ENCODE measurements at places on chromosomes 3 and 15.

- DNase-seq, result no peak
These were observed 124.7 kb upstream of the TSPAN3 start for GRCh38 chr15:77195586-77195985.

- DNase-seq, result no peak
These were observed 7.2 kb upstream of the SYNM start for GRCh38 chr15:99097441-99098410.

DNA sequence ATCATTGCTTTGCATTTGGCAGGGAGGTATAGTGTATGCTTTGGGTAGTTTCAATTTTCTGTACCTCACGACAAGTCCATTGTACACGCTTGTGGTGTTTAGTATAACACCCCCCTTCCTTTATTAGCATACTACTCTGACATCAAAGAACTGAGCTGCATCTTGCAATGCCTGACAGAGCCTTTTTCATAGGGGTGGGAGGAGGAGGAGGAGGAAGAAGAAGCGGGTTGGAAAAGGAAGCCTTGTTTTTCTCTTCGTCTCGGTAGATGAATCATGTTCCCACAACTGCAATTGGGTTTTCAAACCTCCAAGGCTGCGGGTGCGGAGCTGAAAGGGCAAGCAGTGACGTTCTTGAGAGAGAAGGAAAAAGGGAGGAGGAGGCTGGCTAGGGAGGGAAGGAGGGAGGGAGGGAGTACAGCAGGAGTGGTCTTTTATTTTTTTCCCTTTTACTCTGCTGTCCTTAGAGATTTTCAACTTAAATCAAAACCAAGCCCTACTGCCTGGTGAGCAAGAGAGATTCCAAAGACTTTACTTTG, 175.7 kb downstream of the KLHL25 start:
- no peak for DNase-seq

GRCh38 chr3:100682056-100682853, 27.0 kb upstream of the TFG start:
- DNase-seq, result no peak

- DNase-seq, result no peak
These were observed 186.6 kb upstream of the NSMCE3 start for GRCh38 chr15:29456255-29456654.

DNA sequence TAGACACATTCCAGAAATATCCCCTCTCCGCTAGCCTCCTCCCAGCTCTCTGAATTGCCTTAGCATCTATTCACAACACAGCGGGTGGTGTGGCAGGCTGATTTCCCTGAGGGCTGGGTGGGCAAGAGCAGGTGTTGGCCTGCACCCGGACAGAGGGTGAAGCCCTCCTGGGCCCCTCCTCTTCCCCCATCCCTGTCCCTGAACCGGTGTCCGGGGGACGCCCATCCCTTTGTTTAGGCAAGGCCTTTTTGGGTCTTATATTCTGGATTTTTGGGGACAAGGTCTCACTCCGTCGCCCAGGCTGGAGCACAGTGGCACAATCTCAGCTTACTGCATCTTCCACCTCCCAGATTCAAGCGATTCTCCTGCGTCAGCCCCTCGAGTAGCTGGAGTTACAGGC, 55.2 kb upstream of the KLHL25 start:
- DNase-seq, result no peak

- DNase-seq, result no peak
These were observed 77.1 kb upstream of the ATP11B start for GRCh38 chr3:182716114-182716688.

GRCh38 chr15:58448331-58448730, 16.5 kb downstream of the LIPC start:
- DNase-seq, result no peak

DNA sequence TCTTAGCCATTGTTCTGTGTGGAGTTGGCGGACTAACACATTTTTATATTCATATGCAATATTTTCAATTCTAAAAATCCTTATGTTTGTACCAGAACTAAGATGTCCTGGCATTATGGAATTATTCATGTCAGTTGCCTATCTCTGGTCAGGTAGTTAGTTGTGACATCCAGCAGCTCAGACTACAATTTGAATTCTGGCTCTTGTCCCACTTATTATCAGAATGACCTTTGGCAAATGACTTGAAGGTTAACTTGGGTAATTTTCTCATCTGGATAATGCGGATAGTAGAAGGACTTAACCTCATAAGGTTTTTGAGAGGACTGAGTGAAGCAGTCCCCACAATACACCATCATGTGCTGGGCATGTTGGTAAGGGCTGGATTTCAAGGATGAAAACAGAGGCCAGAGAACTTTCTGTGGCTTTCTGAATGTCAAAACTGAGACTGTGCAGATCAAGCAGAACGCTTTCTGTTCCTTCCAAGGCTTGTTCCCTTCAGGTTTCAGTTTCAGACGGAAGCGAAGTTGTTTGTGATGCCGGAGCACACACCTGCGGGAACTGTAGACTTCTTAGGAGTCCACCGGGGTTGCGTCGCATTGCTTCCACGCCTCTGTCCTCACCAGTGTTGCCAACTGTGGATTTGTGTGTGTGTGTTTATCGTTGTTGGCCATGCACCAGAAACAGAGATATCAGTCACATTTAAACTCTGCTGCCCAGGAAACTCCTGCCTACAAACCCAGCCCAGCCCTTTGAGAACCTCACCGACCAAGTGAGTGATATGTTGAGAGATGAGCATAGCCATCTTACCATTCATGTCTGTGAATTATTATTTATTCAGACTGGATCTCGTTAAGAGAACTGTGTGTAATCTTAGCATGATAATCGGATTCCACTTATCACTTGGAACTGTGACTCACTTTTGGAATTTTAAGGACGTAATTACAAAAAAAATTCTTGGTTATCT, 76.0 kb downstream of the PTPRG start:
- DNase-seq, result no peak

DNA sequence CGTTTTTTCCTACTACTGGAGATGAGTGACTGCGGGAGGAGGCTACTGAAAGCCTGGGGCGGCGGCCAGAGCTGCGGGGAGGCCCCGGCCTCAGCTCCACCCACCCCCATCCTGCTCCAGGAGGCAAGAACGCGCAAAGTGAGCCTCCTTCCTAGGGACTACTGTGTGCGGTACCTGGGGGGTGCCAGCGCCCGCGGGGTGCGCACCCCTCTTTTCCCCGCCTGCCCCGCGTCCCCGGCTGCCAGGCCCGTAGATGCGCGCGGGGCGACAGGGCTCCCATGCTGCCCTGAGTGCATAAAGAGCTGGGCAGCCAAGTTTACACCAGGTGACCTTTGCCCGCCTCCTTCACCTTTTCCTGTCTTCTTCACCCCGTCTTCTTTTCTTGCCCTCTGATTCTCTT, 2.5 kb upstream of the USF3 start:
- no peak for DNase-seq

DNA sequence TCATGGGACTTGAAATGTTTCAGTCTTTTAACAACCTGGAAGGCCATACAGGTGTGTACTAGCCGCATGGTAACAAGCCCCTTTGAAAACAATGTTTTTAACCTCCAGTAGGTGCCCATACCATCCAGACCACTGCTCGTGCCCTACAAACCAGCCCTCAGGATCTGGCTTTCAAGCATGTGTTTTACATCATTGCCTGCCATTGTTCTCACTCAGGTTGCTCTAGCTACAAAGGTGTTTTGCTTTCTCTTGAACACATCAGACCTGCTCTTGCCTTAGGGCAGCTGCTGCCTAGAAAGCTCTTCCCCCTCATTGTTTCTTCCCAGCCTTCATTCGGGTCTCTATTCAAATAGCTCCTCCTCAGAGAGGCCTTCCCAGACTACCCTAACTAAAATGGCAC, 32.3 kb upstream of the MAP3K13 start:
- DNase-seq, result no peak

GRCh38 chr3:37899101-37899707, 37.5 kb downstream of the CTDSPL start:
- DNase-seq, result no peak

DNA sequence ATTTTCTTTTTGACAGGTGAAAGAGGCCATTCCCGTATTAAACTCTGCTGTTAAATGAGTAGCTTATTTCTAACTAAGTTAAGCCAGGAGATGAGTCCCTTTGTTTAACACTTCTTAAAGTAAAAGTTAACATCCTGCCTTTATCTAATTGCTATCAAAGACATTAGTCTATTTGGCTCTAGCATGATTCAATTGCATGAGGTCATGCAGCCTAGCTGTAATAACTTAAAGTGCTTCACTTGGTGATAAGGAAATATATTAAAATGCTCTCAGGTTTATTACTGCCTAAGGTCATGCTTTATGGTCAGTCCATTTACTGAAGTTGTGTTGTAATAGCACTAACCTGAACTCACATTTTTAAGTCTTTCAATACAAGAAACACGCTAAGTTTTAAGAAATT, 82.3 kb upstream of the MLF1 start:
- no peak for DNase-seq

GRCh38 chr3:123733341-123733740, 148.5 kb upstream of the HACD2 start:
- DNase-seq, result no peak

DNA sequence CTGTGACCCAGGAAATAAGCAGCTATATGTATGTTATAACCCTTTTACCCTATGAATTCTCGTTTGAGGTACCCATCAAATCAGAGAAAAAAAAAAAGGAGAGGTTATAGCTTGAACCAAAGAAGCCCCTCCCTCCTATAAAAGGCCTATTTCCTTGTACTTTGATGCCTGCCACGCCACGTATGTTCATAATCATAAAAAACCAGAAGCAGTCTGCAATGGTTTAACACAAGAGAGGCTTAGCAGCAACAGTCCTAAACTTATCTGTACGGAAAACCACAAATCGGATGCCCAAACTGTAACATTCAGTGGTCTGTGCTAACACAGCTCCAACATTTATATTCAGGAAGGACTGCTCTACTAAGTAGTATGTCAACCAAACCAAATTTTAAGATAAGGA, 21.2 kb downstream of the CCR8 start:
- no peak for DNase-seq

- no peak for DNase-seq
These were observed 258.8 kb downstream of the IL5RA start for GRCh38 chr3:2851361-2851760.

DNA sequence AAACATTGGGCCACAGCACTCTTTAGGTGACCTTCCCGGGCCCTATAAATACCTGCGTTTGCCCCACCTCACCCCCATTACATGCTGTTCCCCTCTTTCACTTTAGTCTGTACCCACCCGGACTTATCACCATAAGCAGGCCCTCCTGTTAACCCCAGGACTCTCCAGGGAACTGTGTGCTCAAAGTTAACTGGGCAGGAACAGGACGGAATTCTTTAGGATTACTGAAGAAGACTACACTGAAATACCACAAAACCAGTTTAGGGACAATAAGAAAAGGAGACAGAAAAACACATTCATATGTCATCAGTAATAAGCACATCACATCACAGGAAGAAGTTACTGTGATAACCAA, 45.5 kb downstream of the FSIP1 start:
- no peak for DNase-seq

- DNase-seq, result no peak
These were observed 9.2 kb upstream of the STT3B start for GRCh38 chr3:31523543-31523942.

GRCh38 chr15:23687143-23687470, at the start of gene NDN:
Gene NDN (minus strand): TSS chr15:23687305. CDS start chr15:23687217, 88 bp downstream.
- DNase-seq, result no peak

DNA sequence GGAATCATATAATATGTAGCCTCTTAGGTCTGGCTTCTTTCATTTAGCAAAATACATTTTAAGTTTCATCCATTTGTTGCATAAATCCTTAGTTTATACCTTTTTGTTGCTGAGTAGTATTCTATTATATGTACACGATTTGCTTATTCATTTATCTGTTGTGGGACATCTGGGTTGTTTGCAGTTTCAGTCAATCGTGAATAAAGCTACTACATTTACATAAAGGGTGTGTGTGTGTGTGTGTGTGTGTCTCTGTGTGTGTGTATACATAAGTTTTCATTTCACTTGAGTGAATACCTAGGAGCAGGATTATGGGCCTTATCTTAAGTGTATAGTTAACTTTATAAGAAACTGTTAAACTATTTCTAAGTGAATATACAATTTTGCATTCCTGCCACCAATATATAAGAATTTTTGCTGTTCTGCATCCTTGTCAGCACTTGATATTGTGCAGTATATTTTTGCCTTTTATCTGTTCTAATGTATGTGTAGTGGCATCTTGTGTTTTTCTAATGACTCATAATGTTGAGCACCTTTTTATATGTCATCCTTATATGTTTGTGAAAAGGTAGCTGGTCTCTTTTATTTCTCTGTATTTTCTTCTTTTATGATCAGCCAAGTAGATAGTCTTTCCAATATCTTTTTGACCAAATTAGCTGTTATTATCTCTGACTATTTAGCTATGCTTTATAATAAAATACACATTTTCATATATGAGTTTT, 55.0 kb downstream of the GLCE start:
- no peak for DNase-seq
